ENCODE measurements at places on chromosomes 5 and 9.

DNA sequence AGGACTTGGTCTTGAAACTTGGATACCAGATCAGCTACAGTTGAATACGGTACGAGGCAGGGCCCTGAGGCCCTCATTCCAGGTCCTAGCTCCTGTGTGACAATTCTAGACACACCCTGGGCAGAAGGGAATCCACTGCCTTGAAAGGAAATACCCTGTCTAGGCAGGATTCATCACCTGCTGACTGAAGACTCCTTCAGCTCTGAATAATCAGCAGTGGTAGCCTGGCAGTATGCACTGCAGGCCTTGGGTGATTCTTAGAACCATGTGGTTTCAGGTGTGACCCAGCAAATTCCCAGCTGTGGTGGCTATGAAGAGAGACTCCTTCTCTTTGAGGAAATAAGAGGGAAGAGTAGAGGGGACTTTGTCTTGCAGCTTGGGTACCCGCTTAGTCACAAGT, 17.2 kb upstream of the EFNA5 start:
- DNase-seq = no peak

DNA sequence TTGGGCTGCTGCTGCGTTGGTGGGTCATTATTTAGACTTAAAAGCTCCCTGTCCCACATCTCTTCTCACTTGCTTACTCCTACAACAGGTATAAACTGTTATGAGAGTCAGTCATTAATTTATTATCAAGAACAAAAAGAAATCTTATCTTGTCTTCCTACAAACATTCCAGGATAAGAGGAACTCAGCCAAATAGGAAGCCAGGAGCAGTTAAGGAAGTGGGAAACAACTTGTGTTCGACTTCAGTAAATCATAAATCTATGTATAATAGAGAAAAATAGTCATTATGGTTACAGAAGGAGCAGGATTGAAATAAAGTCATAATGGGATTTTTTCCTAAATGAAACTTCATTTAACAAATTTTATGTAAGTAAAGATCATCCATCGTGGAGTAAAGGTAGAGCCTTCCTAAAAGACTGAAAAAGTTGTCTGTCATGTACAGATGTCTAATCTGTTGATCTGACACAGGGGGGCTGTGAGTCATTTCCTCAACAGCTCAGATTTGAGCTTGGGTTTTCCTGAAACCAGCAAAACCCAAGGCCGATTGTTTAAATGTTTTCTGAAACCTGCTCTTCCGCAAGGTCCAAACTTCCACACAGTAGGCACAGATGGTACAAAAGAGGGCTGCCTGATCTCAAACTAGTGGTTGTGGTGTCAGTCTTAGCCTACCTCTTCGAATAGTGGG, 25.3 kb upstream of the LRRTM2 start:
- no peak for DNase-seq

DNA sequence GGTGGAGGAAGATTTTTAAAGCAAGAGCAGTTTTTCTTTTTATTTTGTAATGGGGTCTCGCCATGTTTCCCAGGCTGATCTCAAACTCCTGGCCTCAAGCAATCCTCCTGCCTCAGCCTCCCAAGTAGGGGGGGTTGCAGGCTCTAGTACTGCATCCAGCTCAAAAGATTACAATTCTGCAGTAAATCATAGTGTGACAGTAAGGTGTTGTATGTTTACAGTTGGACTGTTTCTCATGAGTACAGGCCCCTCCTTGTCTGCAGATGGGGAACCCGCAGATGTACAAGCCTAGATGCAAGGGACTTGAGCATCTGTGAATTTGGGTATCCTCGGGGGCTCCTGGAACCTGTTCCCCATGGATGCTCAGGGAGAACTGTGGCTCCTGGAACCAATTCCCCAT, 3.3 kb downstream of the CCT5 start:
- DNase-seq = no peak

DNA sequence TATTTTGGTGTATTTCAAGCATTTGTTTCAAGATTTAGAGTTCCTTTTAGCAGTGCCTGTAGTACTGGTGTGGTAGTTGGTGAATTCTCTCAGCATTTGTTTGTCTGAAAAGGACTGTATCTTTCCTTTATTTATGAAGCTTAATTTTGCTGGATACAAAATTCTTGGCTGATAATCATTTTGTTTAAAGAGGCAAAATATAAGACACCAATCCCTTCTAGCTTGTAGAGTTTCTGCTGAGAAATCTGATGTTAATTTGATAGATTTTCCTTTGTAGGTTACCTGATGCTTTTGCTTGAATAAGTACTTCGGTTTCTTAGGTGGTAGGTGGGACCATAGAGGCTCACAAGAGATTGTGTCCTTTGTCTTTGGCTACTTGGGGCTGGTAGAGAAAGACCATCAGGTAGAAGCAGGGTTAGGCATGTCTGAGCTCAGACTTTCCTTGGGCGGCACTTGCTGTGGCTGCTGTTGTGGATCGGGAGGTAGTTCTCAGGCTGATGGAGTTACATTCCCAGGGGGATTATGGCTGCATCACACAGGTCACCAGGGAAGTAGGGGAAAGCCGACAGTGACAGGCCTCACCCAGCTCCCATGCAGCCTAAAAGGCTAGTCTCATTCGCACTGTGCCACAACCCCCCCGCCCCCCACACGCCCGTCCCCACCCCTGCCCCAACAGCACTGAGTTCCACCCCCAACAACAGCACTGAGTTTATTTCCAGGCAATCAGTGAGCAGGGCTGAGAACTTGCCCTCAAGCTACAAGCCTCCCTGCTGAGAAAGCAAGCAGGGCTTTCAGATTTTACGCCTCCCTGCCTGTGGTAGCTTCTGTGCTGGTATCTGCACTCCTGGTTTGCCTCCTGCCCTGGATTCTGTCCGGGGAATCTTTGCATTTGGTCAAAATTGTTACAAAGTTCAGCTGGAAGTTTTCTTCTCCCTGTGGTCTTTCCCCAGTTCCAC, 127.1 kb upstream of the GLRA1 start:
- DNase-seq = no peak

- DNase-seq = no peak
Measured at GRCh38 chr9:132156262-132156661, 5.6 kb upstream of the NTNG2 start.

GRCh38 chr9:19992556-19992955, 203.7 kb upstream of the SLC24A2 start:
- no peak for DNase-seq

DNA sequence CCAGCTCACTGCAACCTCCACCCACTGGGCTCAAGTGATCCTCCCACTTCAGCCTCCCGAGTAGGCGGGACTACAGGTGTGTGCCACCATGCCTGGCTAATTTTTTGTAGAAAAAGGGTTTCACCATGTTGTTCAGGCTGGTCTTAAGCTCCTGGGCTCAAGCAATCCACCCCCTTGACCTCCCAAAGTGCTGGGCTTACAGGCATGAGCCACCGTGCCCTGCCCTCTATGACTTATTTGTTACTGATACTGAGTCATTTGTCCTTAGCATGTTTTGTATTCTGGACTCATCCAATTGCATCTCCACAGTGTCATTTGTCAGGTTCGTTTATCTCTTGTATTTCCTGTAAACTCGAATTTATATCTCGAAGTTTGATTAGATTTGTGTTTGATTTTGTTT, 2.7 kb upstream of the ITK start:
- DNase-seq = no peak

DNA sequence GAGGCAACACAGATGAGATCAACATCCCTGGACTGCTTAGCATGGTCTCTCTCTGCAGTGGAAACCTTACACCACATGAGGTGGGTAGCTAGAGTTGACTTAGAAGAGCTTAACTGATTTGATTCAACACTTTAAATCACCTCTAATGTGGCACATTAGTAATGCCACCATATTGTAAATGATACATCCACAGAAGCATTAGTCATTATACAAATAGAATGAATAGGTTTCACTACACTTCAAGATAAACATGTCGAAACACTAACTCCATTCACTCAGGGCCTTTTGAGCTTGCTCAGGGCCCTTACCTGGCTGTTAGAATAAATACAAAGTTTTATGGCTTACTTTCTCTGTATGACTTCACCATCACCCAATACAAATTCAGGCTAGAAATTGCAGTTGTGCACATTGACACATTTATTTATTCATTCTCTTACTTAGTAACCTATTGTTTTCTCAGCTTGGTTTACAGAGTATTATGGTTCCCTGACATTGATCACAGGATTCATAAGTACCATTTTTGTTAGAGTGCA, 9.3 kb upstream of the SMAD5 start:
- no peak for DNase-seq

GRCh38 chr9:25658571-25658970, 19.7 kb downstream of the TUSC1 start:
- no peak for DNase-seq

- no peak for DNase-seq
Measured at GRCh38 chr5:117144086-117144485, 569.5 kb upstream of the SEMA6A start.

GRCh38 chr9:128211186-128211980, 8.2 kb downstream of the DNM1 start:
- DNase-seq = no peak

- no peak for DNase-seq
Measured at GRCh38 chr9:117096138-117096537, 318.7 kb downstream of the ASTN2 start.

GRCh38 chr9:101139082-101139481, 110.6 kb downstream of the PLPPR1 start:
- no peak for DNase-seq

- DNase-seq = no peak
Measured at GRCh38 chr5:18079831-18080230, 445.6 kb downstream of the TAF11L14 start.

- no peak for DNase-seq
Measured at GRCh38 chr5:175551266-175551665, 72.9 kb downstream of the SFXN1 start.

- no peak for DNase-seq
Measured at GRCh38 chr9:84325347-84325973, 15.1 kb downstream of the SLC28A3 start.

- DNase-seq = no peak
Measured at GRCh38 chr5:94893412-94894135, 275.1 kb downstream of the SLF1 start.

DNA sequence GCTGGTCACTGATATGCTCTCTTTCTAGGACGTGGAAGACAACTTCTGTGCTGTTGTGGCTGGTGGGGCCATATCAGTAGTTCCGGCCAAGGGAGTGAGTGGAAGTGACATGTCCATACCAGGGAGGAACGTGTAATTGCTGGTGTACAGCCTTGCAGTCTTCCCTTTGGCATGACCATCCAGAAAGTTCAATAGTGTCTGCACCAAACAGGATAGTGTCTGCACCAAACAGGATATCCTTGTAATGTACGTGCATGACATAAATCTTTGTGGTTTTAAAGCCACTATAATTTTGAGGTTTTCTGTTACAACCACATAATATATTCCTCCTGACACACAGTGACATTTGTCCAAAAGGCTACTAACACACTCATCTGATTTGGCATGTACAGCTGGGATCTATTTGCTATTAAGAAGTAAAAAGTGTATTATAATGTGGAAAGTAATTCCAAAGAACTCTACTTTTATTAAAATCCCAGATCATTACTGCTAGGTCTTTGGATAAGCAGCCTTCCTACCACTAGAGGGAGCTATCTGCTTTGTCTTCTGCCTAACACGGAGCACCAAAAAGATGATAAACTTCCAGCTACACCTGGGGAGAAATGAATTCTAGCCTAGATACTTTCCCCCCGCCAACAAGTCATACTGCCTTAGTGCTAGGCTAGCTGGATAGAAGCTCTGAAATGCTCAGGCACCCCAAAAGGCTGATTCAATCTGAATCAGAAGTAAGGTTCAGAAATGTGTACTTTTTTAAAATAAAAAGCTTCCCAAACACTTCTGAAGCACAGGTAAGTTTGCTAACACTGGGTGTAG, 52.7 kb downstream of the RNF145 start:
- DNase-seq = no peak

DNA sequence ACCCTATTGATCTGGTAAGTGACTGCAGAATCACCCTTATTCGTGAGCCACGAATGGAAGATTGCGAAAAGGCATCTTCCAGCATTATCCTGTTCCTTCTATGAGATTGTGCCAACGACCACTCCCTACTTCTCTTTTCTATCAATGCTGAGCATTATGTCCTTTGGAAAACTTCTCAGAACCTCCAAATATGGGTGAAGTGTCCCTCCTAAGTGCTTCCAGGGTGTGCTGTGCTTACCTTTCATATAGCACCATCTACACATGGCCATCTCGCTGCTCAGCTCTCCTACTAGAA, 14.7 kb upstream of the LCP2 start:
- DNase-seq = no peak

GRCh38 chr9:113876151-113876992, at the start of gene ZNF618:
Gene ZNF618 (plus strand): TSS chr9:113876309. CDS start chr9:113876381, 72 bp downstream.
- no peak for DNase-seq

DNA sequence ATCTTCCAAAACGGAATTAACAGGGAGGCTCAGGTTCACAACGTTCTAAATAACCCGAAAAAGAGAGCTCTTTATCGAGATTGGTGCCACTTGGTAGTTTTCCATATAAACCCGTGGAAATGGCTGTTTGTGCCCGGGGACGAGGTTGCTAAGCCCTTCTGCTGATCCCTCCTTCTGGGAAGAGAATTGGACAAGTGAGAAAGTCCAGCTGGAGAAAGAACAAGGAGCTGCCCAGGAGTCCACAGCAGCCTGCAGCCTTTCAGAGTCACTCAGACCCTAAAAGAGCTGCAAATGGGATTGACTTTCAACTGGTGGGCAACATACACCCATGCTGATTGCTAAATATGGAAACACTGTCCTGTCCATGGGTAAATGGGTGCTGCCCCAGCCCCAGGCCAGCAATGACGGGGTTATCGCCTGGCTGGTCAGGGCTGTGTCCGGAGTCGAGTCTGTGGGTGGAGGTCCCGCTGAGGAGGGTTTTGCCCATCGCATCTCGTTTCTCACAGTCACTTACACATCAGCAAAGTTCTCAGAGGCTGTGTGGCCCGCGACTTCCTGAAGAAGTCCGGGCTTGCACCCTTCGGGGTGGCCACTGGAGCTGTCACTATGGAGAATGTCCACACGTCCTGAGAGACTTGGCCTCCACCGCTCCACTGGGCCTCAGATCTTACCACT, 40.7 kb upstream of the HSD17B3 start:
- no peak for DNase-seq

DNA sequence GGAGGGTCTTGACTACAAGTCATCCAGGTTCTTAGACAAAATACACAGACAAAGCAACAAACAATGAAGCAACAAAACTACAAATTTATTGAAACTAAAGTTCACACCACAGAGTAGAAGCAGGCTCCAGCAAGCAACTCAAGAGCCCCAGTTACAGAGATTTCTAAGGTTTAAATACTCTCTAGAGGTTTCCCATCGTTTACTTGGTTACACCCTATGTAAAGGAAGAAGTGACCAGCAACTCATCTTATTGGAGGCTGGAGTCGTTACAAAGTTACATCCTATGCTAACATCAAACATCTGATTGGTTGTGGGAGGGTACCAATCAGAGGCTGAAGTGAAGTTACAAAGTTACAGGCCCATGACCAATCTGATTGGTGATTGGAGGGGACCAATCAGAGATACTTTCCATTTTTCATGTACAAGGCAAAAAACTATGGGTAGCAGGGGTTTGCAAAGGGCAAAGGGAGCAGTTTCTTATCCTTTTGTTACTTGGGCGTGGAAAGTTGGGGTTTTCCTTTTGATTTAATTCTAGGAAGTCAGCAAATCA, 2292.6 kb upstream of the C9orf72 start:
- DNase-seq = no peak

DNA sequence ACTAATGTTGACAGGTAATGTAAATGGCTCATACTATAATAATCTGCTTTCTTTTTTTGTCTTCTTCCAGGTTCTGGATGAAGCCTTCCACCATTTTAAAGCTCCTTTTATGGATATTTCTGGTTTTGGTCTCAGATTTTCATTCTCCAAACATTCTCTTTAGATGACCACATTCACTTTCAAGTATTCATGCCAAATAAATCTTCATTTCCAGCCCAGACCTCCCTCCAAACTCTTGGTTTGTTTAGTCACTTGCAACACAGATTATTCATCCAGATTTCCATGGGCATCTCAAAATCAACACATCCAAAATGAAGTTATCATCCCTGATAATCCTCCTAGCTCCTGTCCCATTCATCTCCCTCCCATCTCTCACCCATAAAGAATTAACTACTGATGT, 40.3 kb upstream of the SVEP1 start:
- DNase-seq = no peak
